ENCODE measurements at places on chromosomes 1 and 21. TPM values are rescaled to one million over a fixed set of nuclear protein-coding genes. Genes with fewer than 3 reads are reported as not detected.

FCGR3B gene
- total RNA-seq = not detected

OLIG2 gene
- not detected for total RNA-seq

ZNF678 gene
- 5.3 TPM for total RNA-seq

USF1 gene
- 70.2 TPM for total RNA-seq

STUM gene
- not detected for total RNA-seq

HSD11B1 gene
- total RNA-seq = 4.1 TPM

SCAMP3 gene
- total RNA-seq = 26.9 TPM

EFNA4 gene
- 12.9 TPM for total RNA-seq

SYCP1 gene
- total RNA-seq = not detected

ARMH1 gene
- not detected for total RNA-seq

EPS15 gene
- 37.8 TPM for total RNA-seq

KCNJ9 gene
- total RNA-seq = 0.13 TPM

KLF17 gene
- total RNA-seq = not detected

LRIF1 gene
- 12.1 TPM for total RNA-seq

CDC42SE1 gene
- 125 TPM for total RNA-seq

CLIC6 gene
- not detected for total RNA-seq

SLC45A1 gene
- total RNA-seq = 0.26 TPM

PTCH2 gene
- total RNA-seq = under 0.01 TPM

CSF3R gene
- total RNA-seq = not detected

KIF17 gene
- 1.0 TPM for total RNA-seq

OLFML2B gene
- not detected for total RNA-seq

BRINP2 gene
- not detected for total RNA-seq

PLA2G2F gene
- total RNA-seq = not detected

A3GALT2 gene
- total RNA-seq = not detected

PPFIA4 gene
- 4.2 TPM for total RNA-seq

SPRR1A gene
- total RNA-seq = not detected

COL11A1 gene
- under 0.01 TPM for total RNA-seq

MYOC gene
- not detected for total RNA-seq

STRIP1 gene
- 39.4 TPM for total RNA-seq

PGLYRP4 gene
- total RNA-seq = 2.0 TPM
